Activated T-helper 2 cell treated with anti-CD3 and anti-CD28 coated beads, Interferon-gamma antibody, Interleukin-2, Interleukin-4, amounts not matched to agents 10 μg/mL and 5 μg/mL and 100 μg/mL, durations not matched to agents 14 hours and 24 hours and 36 hours (primary cell): ENCODE measurements at places on chromosomes 13 and 19.
A peak's percentile ranks its signal among the peaks of the same experiment; 100 is the strongest.

DNA sequence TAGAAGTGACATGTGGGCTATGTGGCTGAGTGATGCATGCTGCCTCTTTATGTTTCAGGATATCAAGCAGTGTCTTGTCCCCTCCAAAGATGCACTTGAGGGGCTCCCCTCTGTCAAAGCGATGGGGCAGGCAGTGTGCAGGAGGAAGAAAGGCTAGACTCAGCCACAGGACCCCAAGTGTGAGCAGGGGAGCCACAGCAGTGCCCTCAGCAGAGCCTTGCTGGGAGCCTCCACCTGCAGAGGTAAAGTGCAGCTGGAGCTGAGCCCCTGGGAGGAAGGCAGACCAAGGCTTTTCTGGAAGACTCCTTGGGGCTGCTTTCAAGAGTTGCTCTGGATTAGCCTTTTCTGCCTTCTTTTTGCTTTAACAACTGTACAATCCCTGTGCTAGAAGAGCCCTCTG is 247.3 kb downstream of the DLEU7 start:
- no peak for DNase-seq

DNA sequence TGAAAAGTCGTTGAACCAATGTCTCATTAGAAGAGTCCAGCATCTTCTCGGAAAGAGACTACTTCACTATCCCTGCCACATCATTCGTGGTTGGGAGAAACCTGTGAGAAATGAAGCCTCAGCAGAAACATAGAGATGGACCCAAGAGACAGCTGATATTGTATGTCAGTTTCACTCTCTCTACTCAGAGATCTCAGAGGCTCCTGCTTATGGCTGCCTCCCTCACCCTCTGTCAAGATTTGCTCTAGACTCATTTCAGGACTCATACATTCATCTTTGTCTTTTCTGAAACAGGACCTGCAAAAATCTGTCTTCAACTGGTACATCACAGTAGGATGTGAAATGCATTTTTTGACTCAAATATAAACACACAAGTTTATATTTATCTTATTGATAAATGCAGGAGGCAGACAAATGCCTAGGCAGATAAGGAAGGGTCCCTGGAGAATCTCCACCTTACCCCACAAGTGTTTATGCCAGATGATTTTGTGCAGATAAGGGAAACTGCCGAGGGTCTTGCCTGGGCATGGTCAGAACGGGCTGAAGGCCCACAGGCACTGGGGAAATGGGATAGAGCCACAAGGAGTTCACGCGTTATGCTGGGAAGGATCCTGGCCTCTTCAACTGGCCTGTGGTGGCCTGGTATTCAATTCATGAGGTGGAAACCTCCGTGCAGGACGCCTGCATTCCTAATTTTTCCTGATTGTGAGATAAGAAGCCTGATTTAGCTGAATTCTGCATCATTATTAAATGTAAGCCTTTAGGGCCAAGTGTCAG is 1834.0 kb upstream of the PCDH20 start:
- DNase-seq = no peak

DNA sequence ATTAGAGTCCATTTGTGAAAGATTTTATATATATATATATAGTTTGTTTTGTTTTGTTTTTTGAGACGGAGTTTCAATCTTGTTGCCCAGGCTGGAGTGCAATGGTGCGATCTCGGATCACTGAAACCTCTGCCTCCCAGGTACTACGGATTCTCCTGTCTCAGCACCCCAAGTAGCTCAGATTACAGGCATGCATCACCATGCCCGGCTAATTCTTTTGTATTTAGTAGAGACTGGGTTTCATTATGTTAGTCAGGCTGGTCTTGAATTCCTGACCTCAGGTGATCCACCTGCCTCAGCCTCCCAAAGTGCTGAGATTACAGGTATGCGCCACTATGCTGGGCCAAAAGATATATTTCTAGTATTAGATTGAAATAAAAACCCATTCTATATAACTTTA is 4.0 kb upstream of the ZNF701 start:
- DNase-seq = no peak

- DNase-seq = no peak
Measured at GRCh38 chr13:24742977-24743376, 21.0 kb upstream of the RNF17 start.

GRCh38 chr13:90740099-90740498 is 607.4 kb upstream of the MIR17HG start:
- DNase-seq = no peak

- DNase-seq = no peak
Measured at GRCh38 chr13:106899442-106899841, 331.5 kb upstream of the ARGLU1 start.

DNA sequence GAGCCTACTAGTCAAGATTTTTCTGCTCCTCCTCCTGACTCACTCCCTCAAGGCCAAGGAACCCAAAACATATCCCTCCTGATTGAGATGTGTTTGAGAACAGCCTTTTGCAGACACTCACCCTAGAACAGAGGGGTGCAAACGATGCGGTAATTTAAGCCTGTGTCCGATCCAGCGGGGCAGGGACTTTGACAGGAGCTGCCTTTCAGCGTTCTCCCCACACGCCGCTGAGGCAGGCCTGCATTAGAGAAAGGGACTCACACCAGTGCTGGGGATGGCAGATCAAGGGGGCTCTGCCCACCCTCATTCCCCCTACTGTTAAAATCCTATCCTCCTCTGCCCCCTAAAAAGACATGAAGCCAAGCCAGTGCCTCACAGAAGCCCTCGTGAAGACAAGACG is 70.5 kb downstream of the CCDC70 start:
- DNase-seq = no peak

GRCh38 chr19:45178262-45179071 is at the start of gene BLOC1S3:
Gene BLOC1S3 (plus strand): TSS chr19:45178784. CDS start chr19:45179297, 513 bp downstream.
- peak; percentile 100 for DNase-seq

DNA sequence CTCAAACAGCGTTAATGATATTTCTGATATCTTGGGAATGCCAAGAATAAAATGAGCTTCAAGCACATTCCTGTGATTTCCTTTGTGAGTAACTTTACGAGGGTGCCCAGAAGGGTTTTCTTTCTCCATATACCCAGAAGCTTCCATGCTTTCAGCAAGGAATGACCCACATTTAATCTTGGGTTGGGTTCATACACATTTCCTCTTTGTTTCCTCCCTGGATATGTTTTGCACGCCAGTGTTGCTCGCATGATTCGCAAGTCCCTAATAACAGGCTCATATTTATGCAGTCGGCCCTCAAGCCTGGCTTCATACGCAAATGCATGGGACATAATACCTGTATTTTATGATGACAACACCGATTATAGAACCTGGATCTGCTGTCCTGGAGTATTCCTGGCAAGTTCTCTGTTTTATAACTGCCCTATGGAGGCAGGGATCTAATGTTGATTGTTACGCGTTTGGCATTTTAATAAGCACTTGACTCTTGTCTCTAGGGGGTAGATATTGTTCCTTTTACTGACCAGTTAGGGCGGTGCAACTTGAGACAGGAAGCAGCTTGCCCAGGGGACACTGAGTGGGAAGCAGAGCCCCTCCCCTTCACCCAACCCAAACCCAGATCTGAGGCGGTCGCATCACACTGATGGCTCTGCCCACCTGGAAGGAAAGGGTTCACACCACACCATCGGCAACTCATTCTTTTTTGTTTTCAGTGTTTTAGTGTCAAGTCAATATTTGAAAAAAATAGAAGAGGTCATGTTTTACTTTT is 220.4 kb upstream of the SOX1 start:
- DNase-seq = no peak

GRCh38 chr19:30317403-30317802 is 54.8 kb upstream of the ZNF536 start:
- no peak for DNase-seq

GRCh38 chr19:52231154-52231910 is 38.1 kb upstream of the ZNF766 start:
- DNase-seq = no peak

DNA sequence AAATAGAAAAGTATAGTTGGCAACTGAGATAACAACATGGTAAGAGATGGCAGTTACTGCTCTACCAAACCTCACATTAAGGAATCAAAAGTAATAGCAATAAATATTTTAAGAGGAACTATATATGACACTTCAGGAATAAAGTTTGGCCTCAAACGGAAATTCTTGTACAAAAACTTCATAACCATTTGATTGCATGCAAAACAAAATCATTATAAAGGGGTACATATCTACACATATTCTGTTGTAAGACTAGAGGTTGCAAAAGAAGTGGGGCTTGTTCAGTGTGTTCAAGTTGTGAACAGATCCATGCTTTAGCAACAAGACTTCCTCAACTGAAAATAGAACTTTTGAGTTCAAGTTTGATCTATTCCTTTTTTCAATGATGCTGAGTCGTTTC is 133.5 kb upstream of the MIR17HG start:
- no peak for DNase-seq

- no peak for DNase-seq
Measured at GRCh38 chr19:17719730-17720400, 585 bp downstream of the MAP1S start.

DNA sequence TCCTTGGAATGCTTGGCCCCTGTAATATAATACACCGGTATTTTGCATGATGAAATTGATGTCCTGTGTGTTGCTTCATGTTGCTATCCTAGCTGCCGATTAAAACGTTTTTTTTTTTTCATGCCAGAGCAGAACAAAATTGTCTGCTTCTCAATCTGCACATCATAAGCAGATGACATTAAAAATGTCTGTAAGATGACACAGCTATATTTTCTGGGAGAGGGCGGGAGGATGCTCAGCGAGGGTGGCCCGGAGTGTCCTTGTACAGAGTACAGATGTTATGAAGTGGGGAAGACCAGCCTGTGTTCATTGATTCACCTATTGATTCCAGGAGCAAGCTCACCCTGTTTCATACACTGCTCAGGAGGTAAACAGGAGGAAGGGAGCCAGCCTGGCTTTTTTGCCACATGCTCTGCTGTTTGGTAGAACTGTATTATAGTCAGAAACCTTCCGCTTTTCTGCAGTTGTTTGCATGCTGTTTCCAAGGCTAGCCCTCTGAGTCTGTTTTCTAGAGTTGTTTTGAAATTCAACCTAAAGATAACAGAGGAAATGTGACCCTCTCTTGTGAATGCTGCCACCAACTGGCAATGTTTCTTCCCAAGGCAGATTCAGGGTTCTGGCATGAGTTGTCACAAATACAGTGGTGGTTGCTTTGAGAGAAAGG is 4.7 kb upstream of the IRS2 start:
- DNase-seq = peak; percentile 30

DNA sequence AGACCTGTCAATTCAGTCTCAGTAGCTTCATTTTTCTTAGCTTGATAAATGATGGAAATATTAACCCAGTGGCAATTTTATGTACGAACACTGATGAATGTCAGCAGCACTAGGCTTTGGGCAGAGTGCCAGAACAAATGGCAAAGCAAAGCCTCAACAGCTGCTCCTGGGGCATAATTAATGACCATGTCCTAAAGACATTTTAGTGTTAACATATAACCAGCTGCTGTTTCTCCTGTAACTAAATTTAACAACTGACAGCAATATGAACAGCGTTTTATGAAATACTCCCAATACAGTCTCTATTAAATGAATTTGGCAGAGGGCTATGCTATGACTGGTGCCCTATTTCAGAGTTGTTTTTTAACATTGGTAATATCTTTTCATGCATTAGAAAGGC is 47.1 kb downstream of the ZNF568 start:
- no peak for DNase-seq

DNA sequence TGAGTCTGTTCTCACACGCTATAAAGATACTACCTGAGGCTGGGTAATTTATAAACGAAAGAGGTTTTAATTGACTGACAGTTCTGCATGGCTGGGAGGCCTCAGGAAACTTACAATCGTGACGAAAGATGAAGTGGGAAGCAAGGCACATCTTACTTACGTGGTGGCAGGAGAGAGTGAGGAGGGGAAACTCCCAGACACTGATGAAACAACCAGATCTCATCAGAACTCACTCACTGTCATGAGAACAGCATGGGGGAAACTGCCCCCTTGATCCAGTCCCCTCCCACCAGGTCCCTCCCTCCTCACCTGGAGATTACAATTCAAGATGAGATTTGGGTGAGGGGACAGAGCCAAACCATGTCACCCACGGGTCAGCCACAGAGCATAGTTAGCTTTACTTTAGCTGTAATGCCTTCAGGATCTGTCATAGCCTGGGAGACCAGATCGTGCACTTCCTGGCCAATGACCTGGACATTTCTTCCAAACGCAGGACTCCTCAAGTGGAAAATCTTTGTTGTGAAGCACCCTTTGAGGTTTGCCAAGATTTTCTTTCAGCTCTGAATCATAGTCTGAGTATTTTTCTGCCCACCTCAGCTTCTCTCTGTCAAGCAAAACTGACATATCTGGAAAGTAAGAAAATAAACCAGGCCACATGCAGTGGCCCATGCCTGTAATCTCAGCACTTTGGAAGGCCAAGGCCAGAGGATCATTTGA is 25.2 kb upstream of the HIF3A start:
- no peak for DNase-seq

- no peak for DNase-seq
Measured at GRCh38 chr13:20408181-20408580, 117.5 kb downstream of the CRYL1 start.

- DNase-seq = no peak
Measured at GRCh38 chr19:8259922-8260247, 48.3 kb downstream of the CD320 start.

- DNase-seq = no peak
Measured at GRCh38 chr13:41587490-41587889, 130.1 kb downstream of the RGCC start.

- no peak for DNase-seq
Measured at GRCh38 chr19:18060472-18060871, 26.3 kb downstream of the IL12RB1 start.

DNA sequence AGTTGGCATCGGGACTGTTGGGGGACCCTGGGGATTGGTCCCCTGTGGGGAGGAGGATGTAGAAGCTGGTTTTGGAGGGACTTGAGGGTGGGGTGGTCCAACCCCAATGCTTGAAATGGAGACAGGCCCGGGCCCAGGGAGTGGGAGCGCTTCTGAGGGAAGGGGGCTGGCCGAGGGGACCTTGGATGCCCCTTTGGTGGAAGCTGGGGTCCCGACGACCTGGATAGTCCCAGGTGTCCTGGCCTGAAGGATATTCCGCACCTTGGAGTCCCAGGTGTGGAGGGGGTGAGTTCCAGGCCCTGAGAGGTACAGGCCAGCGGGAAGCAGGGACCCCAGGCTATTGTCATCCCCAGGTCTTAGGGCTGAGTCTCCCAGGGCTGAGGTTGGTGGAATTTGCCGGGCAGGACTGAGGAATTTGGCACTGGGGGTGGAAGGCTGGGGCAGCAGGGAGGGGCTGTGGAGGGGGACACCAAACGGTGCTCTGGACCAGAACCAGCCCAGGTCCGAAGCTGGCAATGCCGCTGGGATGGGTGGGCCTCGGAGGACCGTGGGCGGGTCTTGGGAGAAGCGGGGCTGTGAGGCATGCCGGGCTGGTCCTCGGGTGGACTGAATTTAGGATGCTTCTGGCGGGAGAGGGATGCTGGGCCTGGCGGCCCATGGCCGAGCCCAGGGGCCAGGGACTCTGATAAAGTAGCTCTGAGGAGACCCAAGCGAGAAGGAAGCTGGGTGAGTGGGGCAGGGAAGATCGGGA is 1.8 kb downstream of the HDGFL2 start:
- no peak for DNase-seq

- DNase-seq = no peak
Measured at GRCh38 chr19:8023371-8023770, 17.9 kb upstream of the ELAVL1 start.

GRCh38 chr13:52012512-52012836 is 276 bp downstream of the ALG11 start:
- no peak for DNase-seq
